GM04504 (cell line): ENCODE measurements at places on chromosomes 5 and 9.

DNA sequence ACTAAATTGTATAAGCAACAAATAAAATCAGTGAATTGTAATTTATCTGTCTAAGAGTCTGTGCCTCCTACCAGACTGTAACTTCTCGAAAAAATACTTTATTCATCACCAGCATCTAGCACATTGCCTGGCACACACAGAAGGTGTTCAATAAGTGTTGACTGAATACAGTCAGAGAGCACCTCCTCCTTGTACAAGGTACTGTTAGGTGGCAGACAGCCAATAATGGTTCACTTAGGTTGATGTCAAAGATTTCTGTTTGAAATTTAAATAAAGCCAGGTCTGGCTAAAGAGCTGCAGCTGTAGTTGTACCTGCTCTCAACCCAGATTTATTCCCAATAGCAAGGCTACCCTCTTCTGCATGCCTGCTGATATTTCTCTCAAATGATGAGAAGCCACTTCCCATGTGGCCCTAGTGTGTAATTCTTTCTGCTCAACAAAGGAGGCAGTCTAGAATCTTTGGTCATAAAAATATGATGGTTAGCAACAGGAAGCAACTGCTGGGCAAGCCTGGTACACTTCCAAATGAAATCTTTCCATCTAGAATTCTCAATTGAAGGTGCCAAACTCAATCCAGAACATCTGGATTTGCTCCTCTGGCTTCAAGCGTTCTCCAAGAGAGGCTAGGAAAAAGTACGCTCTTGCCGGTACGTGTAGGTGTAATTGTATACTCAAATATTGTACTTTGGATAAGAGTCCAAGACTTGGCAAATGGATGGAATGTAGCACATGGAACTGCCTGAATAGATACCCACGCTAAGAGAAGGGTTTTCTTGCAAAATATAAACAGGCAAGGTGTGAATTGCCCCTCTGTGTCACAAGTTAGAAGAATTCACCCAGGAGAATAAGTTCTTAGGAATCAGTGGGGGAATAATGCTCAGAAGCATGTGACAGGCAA is 95.6 kb downstream of the NR6A1 start:
- DNase-seq: no peak

DNA sequence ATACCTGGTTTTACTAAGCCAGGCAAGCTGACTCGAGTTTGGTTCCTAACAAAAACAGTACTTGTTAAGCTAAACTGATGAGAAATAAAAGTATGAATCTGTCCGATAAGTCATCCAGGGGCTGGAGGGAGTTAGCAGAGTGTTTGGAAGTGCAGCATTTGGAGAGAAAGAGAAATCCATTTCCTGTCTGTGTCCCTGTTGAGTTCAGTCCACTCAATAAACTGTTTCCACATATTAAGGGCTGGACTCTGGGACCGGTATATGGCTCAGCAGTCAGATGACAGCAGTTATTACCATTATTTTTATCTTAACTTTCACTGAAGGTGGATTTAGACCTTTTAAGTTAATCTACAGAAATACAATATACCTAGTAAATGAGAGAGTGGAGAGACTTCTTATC is 130.6 kb upstream of the ADRA1B start:
- no peak for DNase-seq

DNA sequence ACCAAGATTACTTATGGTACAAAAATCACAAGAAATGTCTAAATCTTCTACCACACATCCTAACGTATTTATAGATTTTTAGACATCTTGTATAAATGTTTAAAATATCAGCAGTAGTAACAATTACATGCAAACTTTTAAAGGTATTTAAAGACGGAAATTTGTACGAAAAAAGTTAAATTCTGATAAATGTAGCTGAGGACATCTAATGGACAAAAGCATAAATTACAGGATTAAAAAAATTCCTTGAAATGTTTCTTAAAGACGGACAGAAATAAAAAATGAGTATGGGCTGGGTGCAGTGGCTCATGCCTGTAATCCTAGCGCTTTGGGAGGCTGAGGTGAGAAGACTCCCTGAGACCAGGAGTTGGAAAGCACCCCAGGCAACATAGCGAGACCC is 15.8 kb downstream of the ERCC8 start:
- no peak for DNase-seq

- no peak for DNase-seq
These were observed 111.2 kb downstream of the GALNT10 start for GRCh38 chr5:154301726-154302125.

DNA sequence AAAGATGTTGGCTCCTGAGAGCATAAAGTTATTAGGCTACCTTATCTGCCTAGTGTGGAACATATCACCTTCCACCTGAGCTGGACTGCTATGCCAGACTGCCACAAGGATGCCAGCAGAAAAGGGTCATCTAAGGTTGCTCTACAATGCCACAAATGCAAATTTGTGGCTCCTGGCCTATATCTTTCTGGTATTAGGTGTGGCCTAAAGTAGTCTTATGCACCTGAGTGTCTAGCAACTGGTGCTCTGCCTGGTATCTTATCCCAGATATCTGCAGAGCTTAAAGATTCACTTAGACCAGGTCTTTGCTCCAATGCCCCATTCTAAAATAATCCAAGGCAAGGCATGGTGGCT is 34.7 kb downstream of the DTWD2 start:
- DNase-seq: no peak

DNA sequence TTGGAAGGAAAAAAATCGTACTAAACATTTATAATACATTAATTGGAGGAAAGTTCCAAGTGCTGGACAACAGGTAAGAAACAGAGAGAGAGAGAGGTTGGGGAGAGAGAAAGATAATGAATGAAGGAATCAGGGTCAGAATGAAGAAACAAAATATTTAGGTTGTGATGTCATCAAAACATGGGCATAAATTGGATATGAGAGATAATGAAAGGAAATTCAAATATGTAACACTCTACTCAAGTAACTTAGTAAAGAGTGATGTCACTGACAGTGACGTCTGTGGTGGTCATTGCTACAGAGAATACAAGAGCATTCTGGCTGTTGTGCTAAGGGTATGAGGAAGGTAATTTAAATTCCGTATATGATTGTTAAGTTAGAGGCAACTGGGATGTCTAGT is 543.4 kb upstream of the COX7C start:
- no peak for DNase-seq

DNA sequence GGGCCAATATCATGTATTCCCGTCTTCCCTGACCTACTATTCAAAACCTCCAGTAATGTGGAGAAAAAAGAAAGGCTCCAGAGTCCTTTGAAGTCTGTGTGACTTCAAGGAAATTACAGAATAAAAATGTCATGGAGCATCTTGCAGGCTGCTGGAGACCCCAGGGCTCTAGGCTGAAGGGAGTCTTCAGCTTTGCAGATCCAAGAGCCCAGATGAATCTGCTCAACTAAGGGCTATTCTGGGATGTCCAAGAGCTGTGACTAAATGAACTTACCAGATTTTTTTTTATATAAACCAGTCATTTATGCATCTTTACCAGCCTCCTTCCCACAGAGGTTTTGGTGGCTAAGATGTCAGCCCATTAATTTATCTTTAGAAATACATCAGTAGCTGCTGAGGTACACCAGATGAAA is 167.3 kb downstream of the MUSK start:
- peak; percentile 46 for DNase-seq

GRCh38 chr5:143886651-143887638 is 75.0 kb downstream of the HMHB1 start:
- no peak for DNase-seq

DNA sequence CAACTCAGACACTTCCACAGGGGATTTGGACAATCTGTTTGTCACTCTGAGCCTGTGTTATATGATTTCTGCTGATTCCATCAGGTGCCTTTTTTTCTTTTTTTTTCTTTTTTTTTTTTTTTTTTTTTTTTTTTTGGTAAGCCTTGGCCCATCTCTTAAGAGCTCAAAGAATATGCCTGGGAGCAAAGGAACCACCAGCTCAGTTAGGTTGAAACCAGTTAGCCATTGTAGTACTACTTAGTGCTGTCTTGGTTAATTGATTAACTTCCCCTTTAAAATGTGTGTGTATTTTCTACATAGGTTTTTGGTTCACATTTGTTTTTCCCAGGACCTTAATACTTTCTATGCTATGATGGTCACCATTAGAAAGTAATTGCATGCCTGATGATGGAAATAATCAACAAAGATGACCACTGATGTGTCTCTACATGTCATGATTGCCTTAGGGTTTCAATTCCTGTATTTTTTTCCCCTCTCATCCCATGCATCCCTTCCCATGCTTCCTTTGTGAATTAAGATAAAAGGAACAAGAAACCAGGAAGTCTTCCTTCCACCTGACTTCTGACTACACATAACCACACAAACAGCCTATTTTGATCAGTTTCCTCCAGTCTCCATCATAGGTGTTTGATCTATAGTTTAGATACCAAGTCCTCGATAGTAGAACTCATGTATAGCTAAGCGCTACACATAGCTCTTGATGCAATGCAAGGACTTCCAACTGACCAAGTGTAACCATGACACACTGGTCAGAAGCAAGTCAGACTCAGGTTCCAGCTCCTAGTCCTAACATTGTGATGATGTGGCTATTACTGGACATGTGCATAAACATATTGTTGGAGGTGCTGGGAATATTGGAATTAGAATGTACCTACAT is 306.1 kb downstream of the EFNA5 start:
- no peak for DNase-seq

DNA sequence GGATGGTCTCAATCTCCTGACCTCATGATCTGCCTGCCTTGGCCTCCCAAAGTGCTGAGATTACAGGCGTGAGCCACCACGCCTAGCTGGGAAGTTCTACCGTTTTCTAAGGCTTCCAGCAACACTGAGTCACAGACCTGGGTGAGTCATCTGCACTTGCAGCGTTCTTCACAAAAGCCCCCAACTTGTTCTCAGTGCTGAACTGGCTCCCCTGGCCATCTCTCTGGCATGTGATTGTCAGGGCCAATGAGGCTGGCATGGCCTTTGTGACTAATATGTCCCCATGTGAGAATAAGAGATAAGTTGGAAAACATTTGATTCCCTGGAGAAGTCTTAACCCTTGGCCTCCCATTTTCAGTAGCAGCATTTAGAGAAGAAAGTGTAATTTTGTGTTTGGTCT is 124.4 kb downstream of the WDR41 start:
- DNase-seq: no peak

- DNase-seq: no peak
These were observed 97.4 kb downstream of the DAP start for GRCh38 chr5:10663489-10664179.

GRCh38 chr9:129383561-129384490 is 205.8 kb upstream of the IER5L start:
- DNase-seq: peak; percentile 42

- DNase-seq: no peak
These were observed 3.3 kb downstream of the SLF1 start for GRCh38 chr5:94621763-94622162.

GRCh38 chr5:68292316-68292715 is 76.8 kb downstream of the PIK3R1 start:
- no peak for DNase-seq

- no peak for DNase-seq
These were observed 412 bp downstream of the FGF18 start for GRCh38 chr5:171419688-171420430.

DNA sequence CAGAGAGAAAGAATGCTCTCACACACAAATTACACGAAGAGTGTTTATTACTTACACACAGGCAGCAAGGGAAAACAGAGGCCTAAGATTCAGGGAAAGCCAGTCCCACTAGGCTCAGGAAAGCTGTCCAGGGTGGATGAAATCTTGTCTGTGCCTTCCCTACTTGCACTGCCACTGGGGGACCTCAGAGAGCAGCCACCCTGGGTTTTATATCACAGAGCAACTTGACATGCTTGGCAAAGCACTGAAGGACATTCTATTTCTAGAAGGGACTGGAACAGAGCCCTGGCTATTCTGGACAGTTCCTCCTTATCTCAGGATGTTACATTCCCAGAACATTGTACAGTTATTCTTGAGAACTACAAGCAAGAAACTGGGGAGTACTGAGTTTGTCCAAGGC is 7.5 kb upstream of the PRSS3 start:
- DNase-seq: no peak

GRCh38 chr9:133609311-133610098 is at the start of gene FAM163B:
Gene FAM163B, minus strand, starts transcription at chr9:133609389. Its CDS starts 29,166 bp downstream, at chr9:133580223.
- DNase-seq: no peak

- DNase-seq: no peak
These were observed 161.7 kb downstream of the OXCT1 start for GRCh38 chr5:41708604-41708940.

DNA sequence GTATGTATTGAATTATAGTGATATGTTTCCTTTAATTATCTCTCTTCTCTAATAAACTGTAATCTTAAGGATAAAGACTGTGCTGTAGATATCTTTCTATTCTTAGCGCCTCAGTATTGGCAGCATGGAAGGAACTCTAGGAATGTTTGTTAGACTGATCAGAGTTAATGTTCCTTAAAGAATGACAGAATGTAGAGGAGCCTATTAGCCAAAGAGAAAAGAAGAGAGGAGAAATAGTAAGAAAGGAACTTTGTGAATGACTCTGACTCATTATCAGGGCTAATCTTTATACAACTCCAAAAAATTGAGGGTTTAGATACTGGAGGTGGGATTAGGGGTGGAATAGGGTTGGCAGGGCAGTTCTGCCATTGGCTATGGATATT is 59.0 kb upstream of the NUDT12 start:
- no peak for DNase-seq

DNA sequence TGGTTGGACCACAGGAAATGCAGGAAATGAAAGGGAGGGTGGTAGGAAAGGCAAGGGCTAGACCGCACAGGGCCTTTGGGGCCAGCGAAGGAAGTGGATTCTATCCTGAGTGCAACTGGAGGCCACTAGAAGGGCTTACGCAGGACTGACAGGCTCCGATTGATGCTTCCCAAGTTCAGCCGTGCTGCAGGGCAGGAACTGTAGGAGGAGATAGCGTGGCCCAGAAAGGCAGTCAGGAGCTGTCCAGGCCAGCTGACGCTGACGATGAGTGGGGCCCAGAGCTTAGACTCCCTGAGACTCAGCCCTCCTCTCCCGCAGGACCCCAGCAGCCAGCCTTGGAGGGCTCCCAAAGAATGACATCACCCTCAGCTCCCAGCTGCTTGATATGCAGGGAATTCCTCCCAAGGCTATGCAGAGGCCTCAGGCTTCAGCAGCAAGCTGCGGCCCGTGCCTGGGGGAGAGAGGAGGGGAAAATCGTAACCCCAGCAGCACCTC is 48.8 kb downstream of the KCNIP1 start:
- peak; percentile 17 for DNase-seq

- DNase-seq: peak; percentile 38
These were observed 25.0 kb downstream of the LMNB1 start for GRCh38 chr5:126801992-126802294.

- DNase-seq: no peak
These were observed 29.6 kb upstream of the TAF1L start for GRCh38 chr9:32665101-32665500.
